ENCODE measurements at places on chromosomes 11 and 22.

- no peak for DNase-seq
These were observed 1.2 kb downstream of the BIRC3 start for GRCh38 chr11:102318469-102318868.

DNA sequence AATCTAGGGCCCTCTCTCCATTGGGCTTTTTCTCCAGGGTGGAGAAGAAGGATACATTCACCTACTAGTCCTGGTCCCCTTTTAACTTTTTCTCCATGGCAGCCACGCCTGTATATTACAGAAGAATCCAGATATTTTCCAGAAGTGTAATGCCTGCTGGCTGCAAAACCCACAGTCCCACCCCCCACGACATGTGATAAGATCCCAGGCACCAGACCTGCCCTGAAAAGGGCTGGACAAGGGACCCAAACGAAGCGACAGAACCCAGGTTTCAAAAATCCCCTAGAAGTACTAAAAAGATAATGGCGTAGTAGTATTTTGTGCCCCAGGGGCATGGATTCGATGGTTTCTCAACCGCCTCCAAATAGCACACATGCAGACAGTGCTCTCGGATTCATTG lies 2.8 kb downstream of the WT1 start:
- no peak for DNase-seq

- no peak for DNase-seq
These were observed 22.6 kb downstream of the ETS1 start for GRCh38 chr11:128564642-128565245.

- DNase-seq, result no peak
These were observed 9.7 kb downstream of the IZUMO1R start for GRCh38 chr11:94314064-94314463.

DNA sequence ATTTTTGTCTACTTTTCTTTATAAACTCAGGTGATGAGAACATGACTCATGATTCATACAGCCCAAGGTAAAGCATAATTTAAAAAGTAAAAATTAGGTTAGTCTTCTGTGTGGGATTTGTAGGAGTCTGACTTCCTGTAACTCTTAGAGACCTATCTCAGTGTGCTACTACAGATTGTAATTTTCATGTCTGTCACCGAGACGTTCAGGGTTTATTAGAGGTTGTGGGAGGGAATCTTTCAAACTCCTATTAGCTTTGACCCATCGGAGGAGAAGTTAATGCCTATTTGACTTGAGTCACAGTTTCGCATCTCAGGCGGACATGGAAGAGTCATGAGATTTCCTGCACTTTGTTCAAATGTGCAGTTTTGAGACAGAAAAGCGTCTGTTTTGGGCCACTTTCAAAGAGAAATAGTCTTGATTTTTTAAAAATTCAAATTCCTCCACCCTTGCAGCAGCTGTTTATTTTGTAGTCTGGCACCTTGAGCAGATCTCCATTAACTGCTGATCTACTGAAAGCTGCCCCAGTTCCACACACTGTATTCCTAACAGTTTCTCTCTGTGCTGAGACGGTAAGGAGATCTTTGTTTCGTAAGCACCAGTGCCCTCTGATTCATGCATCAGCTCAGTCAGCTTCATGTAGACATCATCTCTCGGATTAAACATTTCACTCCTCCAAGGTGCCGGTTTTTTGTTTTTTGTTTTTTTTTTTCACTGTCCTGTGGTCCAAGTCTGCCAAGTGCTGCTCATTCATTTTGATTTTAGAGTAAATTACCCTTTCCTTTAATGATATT lies 24.3 kb downstream of the ALKBH3 start:
- DNase-seq, result no peak

DNA sequence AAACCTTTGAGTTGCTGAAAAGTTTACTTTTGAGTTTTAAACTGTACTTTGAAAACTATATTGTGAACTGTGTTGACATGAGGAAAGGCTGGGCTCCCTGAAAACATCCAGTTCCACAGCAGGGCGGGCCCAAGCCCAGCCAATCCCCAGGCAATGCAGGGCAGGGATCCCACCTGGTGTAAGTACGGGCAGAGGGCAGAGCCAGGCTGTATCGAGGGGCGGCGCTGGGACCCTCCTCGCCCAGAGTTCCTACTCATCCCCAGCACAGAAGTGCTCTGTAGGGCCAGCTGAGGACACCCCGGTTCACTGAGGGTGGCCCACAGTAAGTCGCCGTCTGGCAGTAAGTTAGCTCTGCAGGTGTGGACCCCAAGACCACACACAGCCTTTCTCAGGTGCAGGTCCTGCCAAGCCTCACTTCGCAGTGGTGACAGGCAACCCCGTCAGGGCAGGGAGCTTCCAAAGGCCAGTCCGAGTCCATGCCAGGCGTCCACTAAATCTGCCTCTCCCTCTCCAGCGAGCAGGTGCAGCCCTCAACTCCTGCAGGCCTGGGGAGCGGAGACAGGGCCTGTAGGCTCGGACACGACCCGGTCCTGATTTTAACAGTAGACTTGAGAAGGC lies 6.3 kb downstream of the RASSF7 start:
- DNase-seq, result no peak

DNA sequence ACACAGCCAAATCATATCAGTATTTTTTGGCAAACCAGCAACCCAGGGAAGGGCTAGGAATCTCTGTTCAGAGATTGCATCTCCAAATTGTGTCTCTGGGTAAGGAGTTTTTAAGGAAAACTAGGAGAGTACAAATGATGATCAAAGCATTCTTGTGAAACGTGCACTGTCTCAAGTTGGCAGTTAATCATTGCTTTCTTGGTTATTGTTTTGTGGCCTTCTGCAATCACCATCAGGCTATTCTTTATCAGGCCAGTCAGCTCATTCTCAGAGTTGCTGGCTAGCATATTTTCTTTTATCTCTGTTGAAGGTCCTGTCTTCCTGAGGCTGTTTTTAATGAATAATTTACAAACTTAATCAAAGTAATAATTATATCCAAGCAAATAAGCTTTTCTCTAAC lies 129.1 kb upstream of the CCDC179 start:
- no peak for DNase-seq

GRCh38 chr11:62863687-62864335 lies 16.9 kb upstream of the SLC3A2 start:
- DNase-seq, result no peak

DNA sequence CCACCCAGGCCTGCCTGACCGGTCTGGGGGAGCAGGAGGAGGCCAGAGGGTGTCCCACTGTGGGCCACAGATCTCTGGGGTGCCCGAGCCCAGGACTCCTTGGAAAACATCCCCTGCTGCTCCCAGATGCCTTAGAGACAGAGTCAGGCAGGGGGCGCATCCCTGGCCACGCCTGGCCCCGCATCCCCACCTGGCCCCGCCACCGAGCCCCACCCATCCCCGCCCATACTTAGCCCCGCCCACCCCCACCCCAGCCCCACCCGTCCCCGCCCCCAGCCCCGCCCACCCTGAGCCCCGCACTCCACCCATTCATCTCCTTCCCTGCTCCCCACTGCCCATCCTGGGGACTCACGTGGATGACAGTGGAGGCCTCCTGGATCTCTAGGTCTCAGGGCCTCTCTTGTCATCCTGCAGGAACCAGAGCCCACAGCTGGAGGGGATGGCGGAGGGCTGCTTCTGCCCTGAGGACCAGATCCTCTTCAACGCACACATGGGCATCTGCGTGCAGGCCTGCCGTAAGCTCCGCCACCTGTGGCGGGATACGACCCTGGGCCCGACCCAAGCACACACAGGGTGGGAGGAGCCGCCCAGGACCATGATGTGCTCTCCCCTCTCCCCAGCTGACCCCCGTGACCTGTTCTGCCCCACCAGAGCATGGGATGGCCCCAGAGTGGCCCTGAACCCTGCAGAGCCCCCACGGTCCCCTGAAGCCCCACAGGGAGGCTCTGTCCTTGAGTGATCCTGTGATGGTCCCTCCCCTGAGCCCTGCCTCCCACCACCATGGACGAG lies 33.6 kb downstream of the MUC5B start:
- no peak for DNase-seq

DNA sequence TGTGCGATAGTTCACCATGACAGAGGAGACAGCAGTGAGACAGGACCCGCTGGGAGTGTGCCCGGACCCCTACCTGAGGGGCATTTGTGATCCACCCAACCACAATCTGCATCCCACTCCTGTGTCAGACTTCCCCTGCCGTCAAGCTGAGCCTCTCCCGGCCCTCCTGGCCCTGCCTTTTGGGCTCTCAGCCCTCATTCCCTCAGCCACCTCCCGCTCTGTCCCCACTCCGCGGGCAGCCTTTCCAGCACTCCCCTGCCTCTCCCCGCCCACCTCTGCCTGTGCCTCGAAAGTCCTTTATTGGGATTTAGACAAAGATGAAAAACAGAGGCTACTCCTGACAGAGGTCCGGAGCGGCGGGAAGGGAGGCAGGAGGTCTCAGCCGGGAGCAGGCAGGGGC lies 4.2 kb downstream of the NFAM1 start:
- no peak for DNase-seq

DNA sequence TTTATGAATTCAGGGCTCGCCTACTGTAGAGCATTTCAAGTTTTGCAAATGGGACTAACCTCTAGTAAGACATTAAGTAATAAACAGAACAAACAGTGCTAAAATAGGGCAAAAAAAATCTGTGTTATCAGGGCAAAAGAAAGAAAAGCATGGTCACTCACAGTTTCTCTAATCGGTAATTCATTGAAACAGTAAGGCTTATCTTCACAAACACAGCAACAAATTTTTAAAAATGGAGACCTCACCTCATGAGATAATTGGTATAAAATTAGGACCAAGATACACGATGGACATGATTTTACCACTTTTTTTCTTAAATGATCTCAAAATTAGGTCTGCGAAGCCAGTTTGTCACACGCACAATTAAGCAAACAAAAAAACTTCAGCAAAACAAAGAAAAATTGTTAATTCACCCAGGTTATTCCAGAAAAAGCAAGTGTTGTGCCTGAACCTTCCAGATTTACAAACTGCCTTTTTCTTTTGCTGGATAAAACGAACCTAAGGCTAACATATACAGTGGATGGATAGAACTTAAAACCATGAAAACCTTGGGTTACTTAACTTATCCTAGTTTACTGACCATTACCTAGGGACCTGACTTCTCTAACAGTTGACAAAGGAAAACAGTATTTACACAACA lies 1.4 kb downstream of the TMEM123 start:
- no peak for DNase-seq

GRCh38 chr11:76609736-76610370 lies 60.7 kb downstream of the LRRC32 start:
- no peak for DNase-seq

DNA sequence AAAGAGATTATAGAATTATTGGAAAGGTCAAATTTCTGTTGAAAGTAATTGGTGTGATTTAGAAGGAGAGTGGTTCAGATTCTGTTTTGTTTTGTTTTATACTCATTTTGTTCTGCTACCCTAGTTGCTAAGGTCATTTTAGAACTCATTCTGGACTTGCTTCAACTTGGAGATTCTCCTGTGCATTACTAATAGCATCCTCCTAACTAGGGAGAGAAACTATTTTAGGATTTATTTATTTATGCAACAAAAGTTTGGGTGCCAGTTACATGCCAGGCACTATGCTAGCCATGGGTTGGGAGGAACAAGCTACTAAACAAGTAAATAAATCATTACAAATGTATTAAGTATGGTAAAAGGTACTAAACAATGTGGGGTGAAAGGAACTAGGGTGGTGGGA lies 84.0 kb downstream of the YAP1 start:
- no peak for DNase-seq

DNA sequence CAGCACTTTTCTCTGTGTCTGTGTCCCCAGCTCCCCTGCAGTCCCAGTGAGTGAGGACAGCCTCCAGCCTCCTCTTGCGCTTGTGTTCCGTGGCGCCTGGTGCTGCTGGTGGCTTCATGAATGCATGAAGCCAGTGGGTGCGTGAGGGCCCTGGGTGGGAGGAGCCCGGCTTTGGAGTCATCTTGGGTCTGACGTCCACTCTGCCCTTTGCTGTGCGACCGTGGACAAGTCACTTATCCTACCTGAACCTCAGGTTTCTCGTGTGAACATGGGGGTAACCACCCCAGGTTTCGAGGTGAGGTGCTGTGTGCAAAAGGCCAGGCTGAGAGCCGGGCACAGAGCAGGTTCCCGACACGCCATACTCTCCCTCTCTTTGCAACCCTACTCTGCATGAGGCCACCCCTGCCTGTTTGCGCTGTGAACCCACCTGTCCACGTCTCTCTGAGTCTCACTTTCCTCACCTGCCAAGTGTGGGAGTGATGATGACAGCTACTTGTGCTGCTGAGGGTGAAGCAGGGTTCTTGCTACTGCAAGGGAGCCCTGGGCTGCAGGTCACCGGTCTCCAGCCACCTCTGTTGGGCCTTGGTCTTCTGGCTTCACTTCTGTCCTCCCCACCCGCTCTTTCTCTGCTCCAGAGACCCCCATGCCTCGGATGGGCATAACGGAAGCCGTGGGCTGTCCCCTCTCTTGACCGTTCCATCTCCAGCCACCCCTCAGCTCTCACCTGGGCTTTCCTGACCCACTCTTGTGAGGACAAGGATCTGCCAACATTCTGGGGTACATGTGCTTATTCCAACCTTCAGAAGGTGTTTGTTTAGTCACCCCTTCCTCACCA lies 537.6 kb downstream of the TBC1D22A start:
- DNase-seq, result no peak

DNA sequence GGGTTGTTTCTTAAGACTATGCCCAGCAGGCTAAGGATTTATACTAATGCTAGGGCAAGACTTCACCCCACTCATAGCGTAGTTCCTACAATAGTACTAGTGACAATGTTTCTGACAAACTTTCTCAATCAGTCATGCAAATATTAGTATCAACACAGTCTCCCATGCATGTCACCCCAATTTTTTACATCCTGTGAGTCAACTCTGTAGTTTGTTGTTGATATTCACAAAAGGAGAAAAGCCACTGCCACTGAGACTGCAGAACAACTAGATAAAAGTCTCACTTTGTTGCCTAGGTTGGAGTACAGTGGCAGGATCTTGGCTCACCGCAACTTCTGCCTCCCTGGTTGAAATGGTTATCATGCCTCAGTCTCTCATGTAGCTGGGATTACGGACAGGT lies 155.2 kb downstream of the RBFOX2 start:
- no peak for DNase-seq

- DNase-seq, result no peak
These were observed 2.1 kb upstream of the POU2AF3 start for GRCh38 chr11:111296196-111296595.

GRCh38 chr11:124658986-124659385 lies 14.6 kb downstream of the SIAE start:
- DNase-seq, result no peak

DNA sequence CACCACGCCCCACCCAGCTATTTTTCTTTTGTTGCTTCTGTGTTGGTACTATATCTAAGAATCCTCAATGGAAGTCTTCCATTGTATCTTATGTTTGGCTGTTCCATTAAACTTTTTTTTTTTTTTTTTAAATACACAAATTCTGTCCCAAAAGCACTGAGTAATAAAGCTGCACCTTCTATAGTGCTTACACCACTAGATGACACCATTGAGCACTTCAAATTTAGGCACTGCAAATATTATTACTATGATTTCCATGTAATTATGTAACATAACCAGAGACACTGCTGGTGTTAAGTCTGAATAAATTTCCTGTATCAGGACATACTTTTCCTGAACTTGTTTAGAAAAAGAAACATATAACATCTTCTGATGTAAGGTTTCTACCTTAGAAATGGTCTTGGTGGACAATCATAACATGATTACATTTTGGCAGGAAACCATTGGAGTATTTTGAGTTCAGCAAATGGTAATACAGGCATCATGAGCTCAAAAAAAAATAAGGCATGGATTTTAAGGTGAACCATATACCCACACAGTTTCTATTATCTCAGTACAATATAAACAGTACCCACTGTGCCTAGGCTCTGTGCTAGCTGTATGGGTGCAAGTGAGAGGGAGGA lies 110.5 kb downstream of the ATG16L2 start:
- DNase-seq, result no peak

Data from neural crest cell (in vitro differentiated cells).